Activated B cell treated with CpG ODN at 0.5 μM for 24 hours (primary cell): ENCODE measurements at places on chromosomes 1 and 21. TPM values are rescaled to one million over a fixed set of nuclear protein-coding genes. Genes with fewer than 3 reads are reported as not detected.

VWA5B1 gene
- total RNA-seq: not detected in 2 replicates

IVL gene
- not detected in 2 replicates for total RNA-seq

MAEL gene
- not detected in 2 replicates for total RNA-seq

- H3K27me3 ChIP-seq: peaks cover 5% of the 10 kb centered on the region
- no peak for DNase-seq
- no peaks in the 10 kb centered on the region for H3K36me3 ChIP-seq
- H3K27ac ChIP-seq: no peak overlapping the region
- peaks cover 6% of the 10 kb centered on the region for H3K4me1 ChIP-seq
Observed at GRCh38 chr1:182166750-182167149, 105.2 kb upstream of the ZNF648 start.

GUCA2A gene
- total RNA-seq: not detected in 2 replicates

GRCh38 chr1:184110272-184111204, 59.0 kb downstream of the TSEN15 start:
- H3K36me3 ChIP-seq: peaks cover 5% of the 10 kb centered on the region
- no peak overlapping the region for H3K27ac ChIP-seq
- no peak for DNase-seq
- no peak overlapping the region for H3K4me3 ChIP-seq

DNA sequence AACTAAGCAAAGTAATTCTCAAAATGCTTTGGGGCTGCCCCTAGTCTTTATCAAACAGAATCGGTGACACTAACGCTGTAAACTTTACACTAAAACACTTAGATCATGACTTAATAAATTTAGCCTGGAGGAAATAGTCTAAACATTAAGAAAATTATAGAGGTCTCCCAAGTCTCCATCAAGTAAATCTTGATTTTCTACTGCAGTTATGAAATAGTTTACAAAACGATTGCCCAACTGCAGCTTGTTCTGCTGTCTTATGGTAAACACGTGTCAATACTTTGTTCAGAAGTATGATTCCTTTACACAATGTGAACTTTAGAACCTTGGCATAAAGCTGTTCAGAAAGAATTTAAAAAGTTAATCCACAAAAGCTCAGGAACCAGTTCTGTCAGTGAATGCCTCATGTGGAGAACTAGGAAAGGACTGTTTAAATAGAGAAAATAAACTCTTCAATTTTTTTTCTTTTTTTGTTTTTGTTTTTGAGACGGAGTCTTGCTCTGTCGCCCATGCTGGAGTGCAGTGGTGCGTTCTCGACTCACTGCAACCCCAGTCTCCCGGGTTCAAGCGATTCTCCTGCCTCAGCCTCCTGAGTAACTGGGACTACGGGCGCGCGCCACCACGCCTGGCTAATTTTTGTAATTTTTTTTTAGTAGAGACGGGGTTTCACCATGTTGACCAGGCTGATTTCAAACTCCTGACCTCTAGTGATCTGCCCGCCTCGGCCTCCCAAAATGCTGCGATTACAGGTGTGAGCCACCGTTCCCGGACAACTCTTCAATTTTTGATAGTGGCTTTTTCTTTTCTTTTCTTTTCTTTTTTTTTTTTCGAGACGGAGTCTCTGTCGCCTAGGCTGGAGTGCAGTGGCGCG, 1.6 kb downstream of the DDI2 start:
- peak overlapping the region; percentile 96 for H3K27ac ChIP-seq
- DNase-seq: no peak
- peak overlapping the region; percentile 92 for H3K4me3 ChIP-seq
- peaks cover 32% of the 10 kb centered on the region for H3K36me3 ChIP-seq

GRCh38 chr1:74470251-74470650, 42.2 kb downstream of the LRRC53 start:
- H3K27me3 ChIP-seq: peaks cover 3% of the 10 kb centered on the region
- no peaks in the 10 kb centered on the region for H3K36me3 ChIP-seq
- H3K4me3 ChIP-seq: no peak overlapping the region

DNA sequence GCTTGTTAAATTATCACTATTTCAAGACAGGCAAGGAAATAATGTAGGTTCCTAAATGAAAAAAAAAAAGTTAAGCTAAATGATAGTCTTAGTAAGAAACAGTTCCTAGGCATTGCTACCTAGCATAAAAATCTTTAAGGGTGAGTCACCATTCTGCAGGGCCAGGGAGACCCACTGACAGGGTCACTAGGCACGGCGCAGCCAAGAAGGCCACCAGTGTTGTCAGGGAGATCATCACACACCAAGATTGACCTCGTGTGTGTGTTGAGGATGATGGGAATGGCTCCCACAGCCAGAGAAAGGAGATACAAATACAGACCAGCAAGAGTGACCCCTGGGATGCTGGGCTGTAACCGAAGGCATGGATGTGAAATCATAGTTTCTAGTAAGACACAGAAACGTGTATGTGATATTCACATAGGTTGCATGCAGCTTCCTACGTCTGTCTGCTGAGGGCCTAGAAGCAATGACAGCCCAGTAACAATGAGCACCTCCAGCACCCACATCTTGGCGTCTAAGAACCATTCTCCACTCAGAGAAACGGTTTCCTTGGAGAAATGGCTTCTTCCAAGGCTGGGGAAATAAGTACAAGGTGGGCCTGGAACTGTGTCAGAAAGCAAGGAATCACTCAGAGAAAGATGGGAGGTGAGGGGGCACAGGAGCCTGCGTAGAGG, 29.1 kb downstream of the RIPK4 start:
- H3K4me1 ChIP-seq: no peaks in the 10 kb centered on the region
- H3K27me3 ChIP-seq: peaks cover 27% of the 10 kb centered on the region
- no peak for DNase-seq
- H3K27ac ChIP-seq: no peak overlapping the region

DNA sequence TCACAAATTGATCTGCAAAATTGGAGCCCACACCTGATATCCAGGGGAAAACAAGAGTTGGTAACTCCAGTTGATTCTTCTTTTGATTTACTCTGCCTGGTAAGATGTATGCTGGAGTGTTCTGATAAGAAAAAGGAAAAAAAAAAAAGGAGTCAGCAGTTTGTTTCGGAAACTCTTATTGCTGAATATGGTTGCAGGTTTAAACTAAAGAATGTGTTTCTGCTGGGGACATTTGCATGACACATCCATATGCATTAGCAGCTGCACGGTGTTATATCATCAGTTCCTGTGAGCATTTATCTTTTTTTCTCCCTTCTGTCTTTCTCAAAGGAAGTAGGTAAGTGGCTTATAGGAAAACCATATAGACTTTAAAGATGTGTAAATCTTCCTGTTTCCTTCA, 418.5 kb upstream of the ESRRG start:
- no peak for DNase-seq
- no peak overlapping the region for H3K27ac ChIP-seq
- H3K36me3 ChIP-seq: no peaks in the 10 kb centered on the region
- H3K4me3 ChIP-seq: no peak overlapping the region
- H3K27me3 ChIP-seq: peaks cover 31% of the 10 kb centered on the region
- H3K4me1 ChIP-seq: no peaks in the 10 kb centered on the region

DNA sequence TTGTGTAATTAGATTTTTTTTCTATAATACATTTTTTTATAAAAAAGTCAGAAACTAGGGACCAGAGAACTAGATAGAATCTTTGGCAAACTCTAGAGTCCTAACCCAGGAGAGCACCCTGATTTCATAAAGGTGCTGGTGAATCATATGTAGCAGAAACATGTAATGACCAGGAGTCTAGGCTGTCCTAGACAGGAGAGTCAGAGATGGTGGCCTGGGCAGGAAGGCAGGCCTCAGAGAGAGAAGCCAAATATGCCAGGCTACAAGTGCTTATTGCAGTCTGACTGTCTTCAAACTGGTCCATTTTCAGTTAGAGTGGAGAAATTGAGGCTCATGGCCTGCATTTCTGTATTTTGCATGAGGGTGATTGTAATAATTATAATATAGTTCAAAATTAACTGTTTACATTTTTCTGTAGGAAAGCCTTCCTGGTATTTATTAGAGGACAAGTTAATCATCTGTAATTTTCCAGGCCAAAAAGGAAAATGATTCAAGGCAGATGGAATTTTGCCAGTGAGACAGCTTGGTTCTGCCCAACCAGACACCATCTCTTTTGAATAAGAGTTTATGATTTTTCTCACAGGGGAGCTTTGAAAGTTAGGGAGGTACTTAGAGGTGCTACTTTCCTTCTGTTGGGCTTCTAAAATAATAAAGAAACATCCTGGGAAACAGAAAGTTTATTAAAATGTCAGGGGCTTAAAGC, 129.8 kb downstream of the S1PR1 start:
- no peak for DNase-seq
- no peaks in the 10 kb centered on the region for H3K36me3 ChIP-seq
- no peaks in the 10 kb centered on the region for H3K27me3 ChIP-seq
- no peak overlapping the region for H3K27ac ChIP-seq

DNA sequence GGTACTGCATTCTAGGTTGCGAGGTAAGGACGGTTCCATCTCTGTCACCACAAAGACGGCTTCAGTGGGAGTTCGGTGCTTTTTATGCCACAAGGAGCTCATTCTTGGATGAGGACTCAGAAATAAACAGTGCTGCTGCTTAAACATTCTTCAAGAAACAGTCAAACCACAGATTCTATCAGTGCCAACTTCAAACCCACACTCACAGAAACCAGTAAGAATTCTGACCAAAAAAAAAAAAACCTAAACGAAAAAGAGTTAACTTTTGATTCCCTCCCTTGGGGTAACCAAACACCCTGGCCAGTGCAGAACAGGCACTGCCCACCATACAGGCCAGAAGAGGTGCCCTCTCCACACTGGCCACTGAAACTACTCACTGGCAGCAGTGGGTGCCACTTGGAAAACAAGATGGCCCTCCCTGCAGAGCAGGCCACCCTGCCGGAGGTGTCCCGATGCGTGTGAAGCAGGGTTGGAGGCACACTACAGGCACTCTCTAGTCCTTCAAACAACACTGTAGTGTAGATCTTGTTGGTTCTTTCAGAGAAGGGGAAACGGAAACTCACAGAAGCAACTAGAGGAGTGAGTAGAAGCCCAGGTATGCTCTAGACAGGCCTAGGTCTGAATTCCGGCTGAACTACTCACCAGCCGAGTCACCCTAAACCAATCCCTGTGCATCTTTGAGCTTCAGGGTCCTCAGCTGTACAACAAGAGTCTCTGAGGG, 87.3 kb upstream of the TLR5 start:
- no peak overlapping the region for H3K4me3 ChIP-seq
- DNase-seq: no peak
- no peaks in the 10 kb centered on the region for H3K36me3 ChIP-seq
- peaks cover 5% of the 10 kb centered on the region for H3K27me3 ChIP-seq
- no peaks in the 10 kb centered on the region for H3K4me1 ChIP-seq
- no peak overlapping the region for H3K27ac ChIP-seq

TAS1R3 gene
- total RNA-seq: 2.5 and 2.7 TPM in 2 replicates

IL6R gene
- 3.3 and 5.1 TPM in 2 replicates for total RNA-seq

TBX19 gene
- 2.7 and 4.7 TPM in 2 replicates for total RNA-seq
